NB4 (cell line): ENCODE measurements at places on chromosomes 3 and 15.

DNA sequence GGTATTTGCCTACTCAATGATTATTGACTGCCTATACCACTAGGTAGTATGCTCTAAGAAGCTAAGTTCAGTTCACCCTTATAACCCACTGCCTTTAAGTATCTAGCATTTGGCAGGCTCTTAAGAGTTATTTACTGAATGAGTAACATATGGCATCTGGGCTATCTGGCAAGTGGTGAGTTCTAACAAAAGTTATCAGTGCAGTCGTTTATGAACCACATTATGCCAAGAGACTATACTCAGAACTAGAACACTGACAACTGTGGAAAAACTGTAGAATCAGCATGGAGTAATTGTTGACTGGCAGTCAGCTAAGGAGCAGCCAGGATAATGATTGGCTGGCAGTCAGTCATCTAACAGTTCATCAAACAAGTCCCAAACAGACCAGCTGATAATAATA lies 25.8 kb downstream of the RAF1 start:
- no peak for DNase-seq

GRCh38 chr3:184914628-184915027 lies 102.7 kb downstream of the VPS8 start:
- no peak for DNase-seq

GRCh38 chr3:73292220-73292619 lies 230.8 kb downstream of the EBLN2 start:
- no peak for DNase-seq

GRCh38 chr3:189947948-189948723 lies 172.6 kb downstream of the P3H2 start:
- peak; percentile 24 for DNase-seq

- DNase-seq: no peak
Observed at GRCh38 chr3:152513301-152513960, 244.7 kb downstream of the MBNL1 start.

DNA sequence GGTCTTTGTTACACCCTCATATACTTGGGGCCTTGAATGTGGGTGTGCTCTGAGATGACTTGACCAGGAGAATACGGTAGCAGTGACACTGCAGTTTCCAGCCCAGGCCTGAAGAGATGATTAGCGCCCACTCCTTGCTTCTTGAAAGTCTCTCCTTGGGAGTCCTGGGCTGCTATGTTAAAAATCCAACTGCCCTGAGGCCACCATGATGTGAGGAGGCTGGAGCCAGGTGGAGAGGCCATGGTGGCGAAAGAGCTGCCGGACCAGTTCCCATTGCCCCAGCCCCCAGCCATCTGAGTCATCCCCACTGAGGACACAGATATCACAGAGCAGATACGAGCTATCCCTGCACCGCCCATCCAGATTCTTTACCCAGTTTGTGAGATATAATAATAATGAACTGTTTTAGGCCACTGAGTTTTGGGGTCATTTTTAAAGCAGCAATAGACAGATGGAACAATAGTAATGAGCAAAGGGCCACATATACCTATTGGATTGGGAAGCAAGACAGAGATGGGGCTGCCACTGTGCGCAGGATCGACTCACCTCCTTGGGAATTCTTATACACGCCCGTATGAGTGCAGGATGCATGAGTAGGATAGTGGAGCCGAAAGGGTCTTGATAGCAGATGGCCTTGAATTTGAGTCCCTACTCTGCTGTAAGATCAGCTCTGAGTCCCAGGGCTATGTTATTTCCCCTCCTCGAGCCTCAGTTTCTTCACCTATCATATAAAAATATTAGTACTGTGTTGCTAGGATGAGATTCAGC lies 12.1 kb upstream of the GATA2 start:
- DNase-seq: no peak

GRCh38 chr3:126134219-126134975 lies 46.0 kb downstream of the ALDH1L1 start:
- peak; percentile 62 for DNase-seq

DNA sequence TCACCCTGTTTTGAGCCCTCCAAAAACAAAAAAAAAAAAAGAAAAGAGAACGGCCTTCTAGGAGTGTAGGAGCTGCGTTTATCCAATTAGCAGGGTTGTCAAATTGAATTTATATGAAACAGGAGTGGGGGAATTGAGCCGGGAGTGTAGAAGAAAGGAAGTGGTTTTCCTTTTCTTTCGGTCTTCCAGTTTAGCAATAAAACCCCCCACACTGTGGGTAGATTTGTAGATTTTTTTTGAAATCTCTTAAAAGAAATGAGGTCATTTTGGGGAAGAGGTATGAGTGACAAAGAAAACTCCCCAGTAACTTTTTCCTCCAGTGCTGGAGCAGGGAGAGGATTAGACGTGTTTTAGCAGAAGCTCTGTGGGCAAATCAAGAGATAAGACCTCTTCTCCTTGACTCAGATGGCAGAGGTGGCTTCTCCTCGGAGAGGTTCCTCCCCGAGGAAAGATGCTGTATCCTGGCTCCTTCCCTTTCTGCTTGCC lies 30.8 kb downstream of the BOC start:
- DNase-seq: peak; percentile 86

GRCh38 chr15:40102897-40103858 lies 5.5 kb downstream of the BMF start:
- no peak for DNase-seq

DNA sequence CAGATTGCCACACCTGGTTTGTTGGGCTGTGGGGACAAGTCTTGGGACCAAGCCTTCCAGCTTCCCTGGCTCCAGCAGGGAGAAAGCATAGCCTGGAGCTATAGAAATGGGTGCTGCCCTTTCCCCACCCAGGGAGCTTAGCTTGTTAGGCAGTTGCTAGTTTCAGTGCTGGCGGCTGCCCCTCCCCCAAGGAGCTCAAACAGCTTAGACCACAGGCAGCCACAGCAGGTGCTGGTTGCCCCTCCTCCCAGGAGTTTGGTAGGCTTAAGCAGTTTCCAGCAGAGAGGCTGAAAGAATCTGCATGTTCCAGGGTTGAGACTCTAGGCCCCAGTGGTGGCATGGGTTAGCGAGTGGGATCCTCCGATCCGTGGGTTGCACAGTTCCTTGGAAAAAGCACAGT lies 889.7 kb downstream of the IGSF11 start:
- DNase-seq: no peak

DNA sequence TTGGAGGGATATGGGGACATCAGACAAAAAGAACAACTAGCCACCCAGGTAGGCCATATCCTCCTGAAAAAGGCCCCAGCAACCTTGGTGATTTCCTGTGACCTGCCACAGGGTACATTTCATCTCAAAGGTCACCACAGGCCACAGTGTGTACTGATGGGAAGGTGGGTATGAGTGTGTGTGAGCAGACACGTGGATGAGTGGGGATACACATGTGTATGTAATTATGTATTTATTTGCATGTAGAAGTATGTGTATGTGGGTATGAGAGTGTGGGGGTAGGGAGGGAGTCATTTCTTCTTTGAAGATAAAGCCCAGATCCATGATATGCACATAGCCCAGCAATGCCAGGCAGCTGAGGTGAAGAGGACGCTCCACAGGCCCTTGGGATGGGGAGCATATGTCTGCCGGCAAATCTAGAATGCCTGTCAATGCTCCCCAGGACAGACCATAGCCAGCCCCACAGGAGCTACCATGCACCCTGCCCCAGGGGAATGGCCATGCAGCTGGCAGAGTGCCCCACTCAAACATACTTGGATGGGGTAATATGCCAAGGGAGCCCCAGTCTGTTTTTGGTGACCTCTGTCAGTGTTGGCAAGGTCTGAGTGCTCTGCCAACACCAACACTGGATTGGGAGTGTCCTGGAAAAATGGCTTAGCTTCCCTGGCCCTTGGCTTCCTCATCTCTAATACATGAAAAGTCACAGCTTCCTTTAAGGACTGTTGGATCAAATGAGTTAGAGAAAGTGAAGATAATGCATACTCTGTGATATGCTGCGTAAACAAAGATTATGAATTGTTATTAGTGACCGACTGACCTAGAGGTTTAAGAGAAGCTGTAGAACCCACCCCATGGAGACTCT lies 42.4 kb downstream of the RAB6B start:
- no peak for DNase-seq

GRCh38 chr15:74892313-74892712 lies 2.5 kb downstream of the MPI start:
- no peak for DNase-seq

DNA sequence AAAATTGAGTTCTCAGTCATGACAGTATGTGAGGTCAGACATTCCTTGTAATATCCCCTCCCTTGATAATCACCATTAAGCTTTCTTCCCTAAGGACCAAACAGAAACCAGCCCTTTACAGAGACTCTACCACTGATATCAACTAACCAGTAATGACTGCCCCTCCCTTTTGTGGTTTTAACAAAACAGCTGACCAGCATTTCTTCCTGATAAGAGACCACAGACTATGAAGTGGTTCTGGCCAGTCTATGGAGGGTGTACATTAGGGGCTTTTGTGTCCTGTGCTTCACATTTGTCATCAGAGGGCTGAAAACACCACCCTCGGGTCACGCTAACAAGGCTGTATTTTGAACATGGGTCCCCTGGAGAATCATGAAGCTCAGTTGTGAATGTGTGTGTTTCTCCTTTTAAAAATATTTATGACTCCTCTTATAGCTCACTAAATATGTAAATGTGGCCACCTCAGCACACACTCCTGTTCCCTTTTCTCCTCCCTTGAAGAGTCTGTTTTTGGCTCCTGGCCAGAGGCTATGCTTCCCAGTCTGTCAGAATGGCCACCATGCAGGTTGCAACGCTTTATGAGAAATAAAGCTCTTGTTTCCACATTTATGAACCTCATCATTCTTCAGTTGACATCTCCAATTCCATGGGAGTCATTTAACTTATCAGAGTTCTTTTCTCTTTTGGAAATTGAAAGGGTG lies 239.3 kb downstream of the CPNE4 start:
- DNase-seq: peak; percentile 64

DNA sequence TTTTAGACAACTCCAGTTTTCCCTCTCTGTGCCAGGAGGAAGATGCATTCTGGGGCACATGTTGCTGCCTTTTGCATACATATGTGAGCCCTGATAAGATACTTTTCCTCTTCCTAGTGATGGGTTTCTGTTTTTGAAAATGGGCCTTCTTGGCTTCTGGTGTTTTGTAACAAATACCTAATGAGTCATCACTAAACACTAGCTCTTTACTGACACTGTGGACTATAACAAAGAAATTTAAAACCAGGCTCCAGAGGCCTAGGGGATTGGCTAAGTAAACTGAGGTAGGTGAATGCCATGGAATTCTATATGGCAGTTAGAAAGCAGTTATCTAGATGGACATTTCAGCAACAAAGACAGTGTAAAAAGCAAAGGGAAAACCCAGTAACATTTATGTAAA lies 93.4 kb upstream of the NR2E3 start:
- no peak for DNase-seq

DNA sequence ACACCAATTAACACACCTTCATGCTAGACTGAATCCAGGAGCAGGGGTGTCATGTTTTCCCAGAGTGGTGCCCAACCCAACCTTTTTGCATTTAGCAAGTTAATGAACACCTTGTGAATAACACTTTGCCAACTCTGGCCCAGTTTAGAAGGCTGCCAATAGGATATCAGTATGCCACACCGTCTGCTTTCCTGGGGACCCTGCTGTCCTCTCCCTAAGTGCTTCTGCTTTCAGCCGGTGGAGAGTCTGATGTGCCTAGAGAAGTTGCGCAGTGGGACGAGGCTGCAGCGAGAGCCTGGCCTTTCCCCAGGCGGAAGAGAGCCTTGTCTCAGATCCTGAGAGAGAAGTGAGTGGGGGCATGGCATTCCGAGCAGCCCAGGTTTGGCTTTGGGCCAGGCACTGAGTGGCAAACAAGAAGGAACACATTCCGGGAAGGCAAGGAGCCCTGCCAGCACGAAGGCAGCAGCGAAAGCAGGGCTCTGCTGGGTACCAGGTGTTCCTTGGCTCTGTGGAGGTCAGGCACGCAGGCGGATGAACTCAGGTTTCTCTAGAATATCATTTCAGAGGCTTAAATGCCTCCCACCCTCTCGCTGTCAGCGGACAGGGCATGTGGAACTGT lies 36.9 kb downstream of the SENP8 start:
- DNase-seq: no peak

DNA sequence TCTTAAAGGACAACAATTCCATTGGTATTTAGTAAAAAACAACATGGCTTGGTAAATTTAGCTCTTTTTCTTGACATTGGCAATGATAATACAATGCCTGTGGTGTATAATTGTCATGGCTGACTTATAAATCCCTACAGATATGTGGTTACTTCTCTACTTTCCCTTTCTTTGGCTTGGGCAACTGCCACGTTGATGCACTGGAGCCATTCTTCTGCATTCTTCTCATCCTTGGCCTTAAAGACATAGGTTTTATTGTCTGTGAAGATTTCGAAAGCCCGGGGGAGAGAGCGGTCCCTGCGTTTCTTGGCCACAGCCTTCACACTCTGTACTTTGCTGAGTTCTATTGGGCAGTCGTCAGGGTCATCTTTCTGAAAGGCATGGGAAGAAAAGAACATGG lies 101.1 kb upstream of the CCNL1 start:
- DNase-seq: peak; percentile 51

GRCh38 chr3:164004205-164004604 lies 1074.1 kb downstream of the SI start:
- peak; percentile 3 for DNase-seq

GRCh38 chr3:156808025-156808424 lies 18.1 kb upstream of the LEKR1 start:
- DNase-seq: peak; percentile 48

GRCh38 chr3:71858503-71859122 lies 73.7 kb upstream of the PROK2 start:
- DNase-seq: no peak
